ENCODE measurements at places on chromosomes 12 and 14.

DNA sequence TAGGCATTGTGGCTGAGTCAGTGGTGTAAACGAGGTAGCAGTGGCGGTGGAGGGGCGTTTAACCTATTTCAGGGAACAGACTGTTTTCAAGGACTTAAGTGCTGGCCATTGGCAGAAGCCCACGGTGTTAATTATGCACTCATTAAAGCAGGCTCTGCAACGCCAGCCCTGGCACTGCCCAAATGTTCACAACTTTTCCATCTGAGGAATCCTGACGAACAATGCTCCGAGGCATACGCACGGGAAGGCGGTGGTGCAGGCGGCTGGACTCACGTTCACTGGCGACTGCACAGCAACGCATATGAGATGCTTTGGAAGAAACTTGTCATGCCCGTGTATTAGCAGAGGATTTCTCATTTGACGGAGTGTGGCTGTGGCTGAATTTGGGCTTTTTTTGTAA is 70.6 kb upstream of the SLC24A4 start:
- DNase-seq, result no peak

DNA sequence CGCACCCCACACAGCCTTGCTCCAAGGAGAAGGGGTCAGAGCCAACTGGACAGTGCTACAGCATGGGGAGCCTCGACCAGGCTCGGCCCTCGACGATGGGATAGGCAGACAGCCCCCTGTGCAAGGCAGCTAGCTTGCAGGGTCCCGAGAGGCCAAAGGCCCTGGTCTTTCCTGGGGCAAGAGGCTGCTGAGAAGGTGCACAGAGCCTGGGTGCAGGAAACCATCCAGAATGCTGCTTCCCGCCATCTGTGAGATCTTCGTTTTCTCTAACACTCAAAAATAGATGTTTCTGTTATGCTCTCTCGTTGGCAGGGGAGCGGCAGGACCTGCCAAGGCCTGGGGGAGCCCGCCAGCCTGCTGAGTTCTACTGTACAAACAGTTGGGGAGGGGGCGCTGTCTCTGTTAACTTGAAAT is 168.0 kb upstream of the RTL1 start:
- DNase-seq, result no peak

DNA sequence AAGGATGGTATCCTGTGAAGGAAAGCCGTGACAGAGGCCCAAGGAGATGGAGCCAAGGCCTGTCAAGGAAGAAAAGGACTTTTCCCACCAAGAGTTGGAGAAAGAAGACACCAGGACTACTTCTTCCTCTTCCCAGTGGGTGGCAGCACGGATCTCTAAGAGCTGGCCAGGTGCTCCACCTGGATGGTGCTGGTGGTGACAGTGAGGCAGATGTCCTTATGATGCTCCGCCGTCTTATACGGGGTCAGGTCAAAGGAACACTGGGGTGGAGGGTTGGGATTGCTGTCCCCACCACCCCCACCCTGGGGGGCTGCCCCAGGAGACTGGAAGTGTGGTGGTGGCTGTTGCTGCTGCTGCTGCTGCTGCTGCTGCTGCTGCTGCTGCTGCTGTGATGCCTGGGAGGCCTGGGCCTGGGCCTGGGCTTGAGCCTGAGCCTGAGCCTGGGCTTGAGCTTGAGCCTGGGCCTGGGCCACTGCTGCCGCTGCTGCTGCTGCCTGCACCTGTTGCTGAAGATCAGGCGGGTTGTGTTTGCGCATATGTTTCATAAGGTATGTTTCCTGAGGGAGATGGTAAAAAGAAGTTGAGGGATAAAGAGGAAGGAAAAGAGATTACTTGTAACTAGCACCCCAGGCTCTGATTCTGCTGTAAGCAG is 4.8 kb upstream of the ING4 start:
- no peak for DNase-seq

DNA sequence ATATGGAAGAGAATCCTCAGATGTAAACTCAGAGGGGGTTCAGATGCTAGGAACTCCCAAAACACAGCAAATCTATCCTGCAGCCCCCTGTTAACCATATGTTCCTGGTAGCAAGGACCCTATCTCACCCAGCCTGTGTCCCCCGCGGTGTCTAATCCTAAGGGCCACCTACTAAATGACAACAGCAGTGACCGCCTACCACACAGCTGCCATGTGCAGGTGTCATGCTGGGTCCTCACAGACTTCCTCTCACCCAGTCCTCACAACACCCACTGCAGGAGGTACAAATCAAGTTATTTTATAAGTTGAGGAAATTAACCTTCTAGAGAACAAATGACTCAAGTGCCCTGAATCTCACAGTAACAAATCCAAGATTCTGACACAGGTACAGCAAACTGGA is 73.9 kb downstream of the ITPK1 start:
- no peak for DNase-seq

GRCh38 chr14:100884456-100884855 is 19.1 kb downstream of the RTL1 start:
- DNase-seq, result no peak

- no peak for DNase-seq
These were observed 109.5 kb downstream of the DIP2B start for GRCh38 chr12:50614167-50614759.

- no peak for DNase-seq
These were observed 77.0 kb downstream of the SLC25A47 start for GRCh38 chr14:100400115-100400514.

DNA sequence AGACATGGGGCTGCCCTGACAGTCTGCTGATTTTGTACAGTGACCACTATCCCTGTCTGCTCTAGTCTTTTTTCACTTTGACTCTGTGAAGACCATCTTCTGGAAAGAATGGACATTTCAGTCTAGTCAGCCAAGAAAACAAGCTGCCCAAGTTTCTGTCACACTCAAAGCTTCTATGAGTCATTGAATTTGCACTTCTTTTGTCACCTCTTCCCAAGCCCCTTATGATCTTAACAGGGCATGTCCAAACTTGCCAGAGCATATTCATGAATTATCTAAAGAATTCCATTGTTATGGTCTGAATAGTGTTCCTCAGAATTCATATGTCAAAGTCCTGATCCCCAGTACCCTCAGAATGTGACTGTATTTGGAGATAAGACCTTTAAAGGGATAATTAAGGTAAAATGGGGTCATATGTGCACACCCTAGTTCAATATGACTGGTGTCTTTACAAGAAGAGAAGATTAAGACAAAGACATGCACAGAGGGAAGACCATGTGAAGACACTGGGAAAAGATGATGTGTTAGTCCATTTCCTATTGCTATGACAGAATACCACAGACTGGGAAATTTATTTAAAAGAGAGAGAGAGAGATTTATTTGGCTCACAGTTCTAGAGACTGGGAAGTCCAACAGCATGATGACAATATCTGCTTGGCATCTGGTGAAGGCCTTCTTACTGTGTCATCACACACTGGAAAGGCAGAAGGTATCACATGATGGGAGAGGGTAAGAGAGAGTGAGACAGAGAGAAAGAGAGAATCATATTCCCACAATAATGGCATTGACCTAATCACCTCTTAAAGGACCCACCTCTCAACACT is 242.6 kb downstream of the BTG1 start:
- no peak for DNase-seq

- DNase-seq, result no peak
These were observed 39.0 kb downstream of the SLCO1B1 start for GRCh38 chr12:21169878-21170472.

DNA sequence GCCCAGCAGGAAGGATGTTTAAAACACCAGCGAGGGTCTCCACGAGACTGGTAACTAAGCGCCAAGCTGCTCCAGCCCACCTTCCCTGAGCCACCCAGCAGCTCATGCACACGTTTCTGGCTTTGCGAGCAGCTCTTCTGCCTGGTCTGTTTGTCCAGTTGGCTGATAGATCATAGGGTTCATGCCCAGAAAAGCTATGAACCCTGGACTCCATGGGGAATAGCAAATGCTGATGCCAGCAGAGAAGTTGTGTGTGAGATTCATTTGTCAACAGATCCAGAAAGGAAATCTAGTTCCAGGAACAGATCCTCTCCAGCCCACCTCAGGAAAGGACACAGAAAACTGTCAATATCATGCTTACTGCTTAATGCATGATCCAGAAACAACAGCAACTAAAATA is 28.2 kb upstream of the RIMBP2 start:
- no peak for DNase-seq

DNA sequence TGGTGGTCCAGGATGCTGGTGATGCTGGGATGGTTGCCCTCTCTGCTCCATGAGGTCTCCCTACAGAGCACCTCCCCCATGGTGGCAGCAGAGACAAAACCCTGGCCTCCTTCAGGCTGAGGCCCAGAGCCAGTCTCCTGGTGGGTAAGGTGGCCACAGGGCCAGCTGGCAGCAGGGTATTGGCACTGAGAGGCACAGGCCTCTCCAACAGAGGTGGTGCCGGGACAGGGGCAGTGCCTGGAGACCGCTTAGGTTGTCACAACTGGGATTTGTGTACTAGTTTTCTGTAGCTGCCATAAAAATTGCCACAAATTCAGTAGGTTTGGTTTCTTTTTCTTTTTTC is 6.1 kb upstream of the MTA1 start:
- no peak for DNase-seq

DNA sequence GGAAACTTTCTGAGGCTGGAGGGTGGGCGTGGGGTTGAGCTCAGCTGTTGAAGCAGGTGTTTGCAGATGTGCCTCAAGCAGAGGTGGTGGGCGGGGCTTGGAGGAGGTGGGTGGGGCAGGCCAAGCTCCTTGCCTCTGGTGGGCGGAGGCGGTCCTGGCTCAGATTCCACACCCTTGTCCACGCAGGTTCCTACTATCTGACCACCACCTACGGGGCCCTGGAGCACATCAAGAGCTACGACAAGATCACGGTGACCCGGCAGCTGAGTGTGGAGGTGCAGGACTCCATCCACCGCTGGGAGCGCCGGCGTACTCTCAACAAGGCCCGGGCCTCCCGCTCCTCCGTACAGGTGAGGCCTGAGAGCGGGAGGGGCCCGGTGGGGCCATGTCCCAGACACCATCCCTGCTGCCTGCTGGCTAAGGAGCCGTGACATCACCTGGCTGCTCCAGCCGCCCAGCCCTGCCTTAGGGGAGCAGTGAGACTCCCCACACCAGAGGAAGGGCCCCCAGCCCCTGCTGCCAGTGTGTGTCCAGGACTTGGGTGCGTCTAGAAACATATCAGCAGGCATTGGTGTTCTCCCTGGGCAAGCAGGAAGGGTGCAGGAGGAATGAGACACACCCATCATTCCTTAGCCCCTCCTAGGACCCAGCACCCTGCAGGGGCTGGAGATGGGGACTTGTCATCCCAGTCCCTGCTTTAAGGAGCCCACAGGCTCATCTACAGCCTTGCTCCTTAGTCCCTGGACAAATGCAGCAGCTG is 63.4 kb downstream of the LGMN start:
- no peak for DNase-seq

DNA sequence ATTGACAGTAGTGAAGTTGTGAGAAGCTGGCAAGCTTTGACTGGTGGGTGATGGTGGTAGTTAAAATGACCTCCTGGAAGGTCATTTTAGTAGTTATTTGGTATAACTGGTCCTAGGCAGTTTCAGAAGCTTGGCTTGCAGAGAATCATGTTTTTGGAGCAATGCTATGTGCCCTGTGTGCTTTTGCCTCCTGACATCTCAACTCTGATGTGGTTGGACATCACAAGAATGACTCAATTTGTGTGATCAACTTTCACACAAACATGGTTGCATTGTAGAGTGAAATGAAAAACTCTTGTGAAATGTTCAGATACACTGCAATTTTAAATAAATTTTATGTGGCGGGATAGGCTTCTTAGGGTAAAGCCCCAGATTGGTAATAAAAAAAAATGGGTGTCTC is 8.3 kb upstream of the ABCD2 start:
- DNase-seq, result no peak

GRCh38 chr12:88816201-88816600 is 235.9 kb upstream of the KITLG start:
- no peak for DNase-seq

- DNase-seq, result no peak
These were observed 3.0 kb downstream of the SMCO3 start for GRCh38 chr12:14810953-14811483.

- DNase-seq, result peak; percentile 52
These were observed 108.7 kb downstream of the CALM1 start for GRCh38 chr14:90505531-90505930.

DNA sequence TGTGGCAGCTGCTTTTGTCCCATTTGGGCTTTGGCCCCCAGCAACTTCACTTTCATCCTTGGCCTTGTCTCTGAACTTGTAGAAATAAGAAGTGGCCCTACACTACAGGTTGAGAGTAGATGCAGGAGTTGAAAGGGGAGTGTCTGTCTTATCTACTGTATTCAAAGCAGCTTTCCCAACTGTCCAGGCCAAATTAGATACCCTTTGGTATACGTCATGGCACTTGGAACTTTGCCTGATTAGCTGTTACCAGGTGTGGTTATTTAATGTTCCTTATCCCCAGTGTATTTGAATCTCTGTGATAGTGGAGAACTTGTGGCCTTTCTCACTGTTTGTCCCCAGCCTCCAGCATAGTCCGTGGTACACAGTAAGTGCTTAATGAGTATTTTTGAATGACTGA is 33.5 kb downstream of the SUDS3 start:
- DNase-seq, result no peak

- DNase-seq, result no peak
These were observed 23.6 kb downstream of the VASH1 start for GRCh38 chr14:76784881-76785280.

- no peak for DNase-seq
These were observed 37.3 kb upstream of the BCL11B start for GRCh38 chr14:99309220-99309766.

DNA sequence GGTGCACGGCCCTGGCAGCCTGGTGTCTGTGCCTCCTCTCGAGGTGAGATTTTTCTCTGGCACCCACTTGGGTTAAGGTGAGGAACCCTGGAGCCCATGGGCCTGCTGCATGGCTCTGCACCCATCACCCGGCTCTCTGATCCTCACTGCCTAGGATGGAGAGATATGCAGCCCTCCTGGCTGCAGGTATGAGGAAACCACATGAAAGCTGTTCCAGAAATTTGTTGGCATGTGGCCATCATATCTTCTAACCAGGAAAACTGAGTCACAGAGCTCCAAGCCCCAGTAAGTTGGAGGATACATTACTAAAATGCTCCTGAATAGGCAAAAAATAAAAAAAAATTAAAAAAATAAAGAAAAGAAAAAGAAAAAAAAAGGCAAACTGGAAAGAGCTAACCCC is 39.3 kb upstream of the DDX11 start:
- DNase-seq, result no peak

DNA sequence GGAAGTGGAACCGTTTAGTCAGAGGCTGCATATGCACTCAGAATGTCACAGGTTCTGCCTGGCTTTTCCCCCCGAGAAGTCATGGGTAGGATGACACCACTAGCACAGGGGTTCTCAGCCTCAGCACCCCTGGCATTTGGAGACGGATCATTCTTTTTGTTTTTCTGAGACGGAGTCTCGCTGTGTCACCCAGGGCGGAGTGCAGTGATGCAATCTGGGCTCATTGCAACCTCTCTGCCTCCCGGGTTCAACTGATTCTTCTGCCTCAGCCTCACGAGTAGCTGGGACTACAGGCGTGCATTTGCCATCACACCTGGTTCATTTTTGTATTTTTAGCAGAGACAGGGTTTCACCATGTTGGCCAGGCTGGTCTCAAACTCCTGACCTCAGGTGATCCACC is 28.1 kb downstream of the BCL7A start:
- no peak for DNase-seq

Data from NCI-H187 treated with DMSO at 0.1 percent for 48 hours (cell line).